Cerebellar nuclear complex (tissue), 1 donor: ENCODE measurements at places on chromosomes 13 and 19.

DNA sequence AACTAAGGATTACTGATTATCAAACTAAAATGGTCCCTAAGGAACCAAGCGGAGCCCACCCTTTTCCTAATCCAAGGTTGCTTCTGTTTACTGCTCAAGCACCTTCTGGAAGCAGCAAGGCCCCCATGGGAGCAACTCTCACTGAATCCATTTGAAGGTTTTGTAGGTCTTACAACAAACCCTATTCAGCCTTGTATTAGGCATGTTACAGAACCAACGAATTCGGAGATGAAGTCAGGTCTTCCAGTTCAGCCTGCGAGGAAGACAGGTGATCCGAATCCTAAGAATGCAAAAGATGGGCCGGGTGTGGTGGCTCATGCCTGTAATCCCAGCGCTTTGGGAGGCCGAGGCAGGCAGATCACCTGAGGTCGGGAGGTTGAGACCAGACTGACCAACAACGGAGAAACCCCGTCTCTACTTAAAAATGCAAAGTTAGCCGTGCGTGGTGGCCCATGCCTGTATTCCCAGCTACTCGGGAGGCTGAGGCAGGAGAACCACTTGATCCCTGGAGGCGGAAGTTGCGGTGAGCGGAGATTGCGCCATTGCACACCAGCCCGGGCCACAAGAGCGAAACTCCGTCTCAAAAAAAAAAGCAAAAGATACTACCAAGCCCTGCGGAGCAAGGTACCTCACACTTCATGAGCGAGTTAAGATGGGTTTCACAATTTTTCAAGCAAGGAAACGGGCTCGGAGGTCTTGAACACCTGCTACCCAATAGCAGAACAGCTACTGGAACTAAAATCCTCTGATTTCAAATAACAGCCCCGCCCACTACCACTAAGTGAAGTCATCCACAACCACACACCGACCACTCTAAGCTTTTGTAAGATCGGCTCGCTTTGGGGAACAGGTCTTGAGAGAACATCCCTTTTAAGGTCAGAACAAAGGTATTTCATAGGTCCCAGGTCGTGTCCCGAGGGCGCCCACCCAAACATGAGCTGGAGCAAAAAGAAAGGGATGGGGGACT, 609 bp downstream of the ZAR1L start:
- no peak for DNase-seq

GRCh38 chr13:109684824-109685202, 101.6 kb downstream of the IRS2 start:
- DNase-seq, result no peak

DNA sequence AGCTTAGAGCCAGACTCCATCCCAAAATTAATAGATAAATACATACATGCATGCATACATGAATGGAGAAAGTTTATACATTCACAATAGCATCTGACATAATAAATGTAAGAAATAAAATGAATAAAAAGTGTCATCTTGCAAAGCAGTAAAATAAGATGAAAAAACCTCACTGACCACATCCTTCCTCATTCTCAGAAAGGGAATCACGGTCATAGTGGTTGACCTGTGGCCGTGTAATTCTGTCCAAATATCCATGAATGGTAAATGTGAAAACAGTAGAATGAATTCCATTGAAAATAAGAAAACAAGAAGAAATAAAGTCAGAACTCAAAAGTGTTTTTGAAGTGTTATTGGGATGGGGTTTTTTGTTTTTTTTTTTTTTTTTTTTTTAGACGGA, 9.8 kb upstream of the CDC42EP5 start:
- no peak for DNase-seq

DNA sequence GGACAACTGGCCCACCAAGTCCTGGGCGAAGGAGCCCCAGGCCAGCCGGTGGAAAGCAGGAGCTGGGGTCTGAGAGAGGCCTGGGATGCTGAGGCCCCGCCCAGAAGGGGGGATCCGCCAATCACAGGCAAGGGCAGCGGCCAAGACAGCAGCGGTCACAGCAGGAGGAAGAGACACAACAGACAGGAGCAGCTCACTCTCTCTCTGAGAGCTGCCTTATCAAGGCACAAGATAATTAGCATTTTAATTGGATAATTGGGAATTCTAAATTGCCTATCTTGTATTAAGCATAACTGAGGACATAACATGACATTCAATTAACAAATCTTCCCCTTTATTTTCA, 46.2 kb downstream of the CEBPG start:
- DNase-seq, result no peak

GRCh38 chr19:795691-796581, 1.3 kb upstream of the PTBP1 start:
- DNase-seq, result no peak

- no peak for DNase-seq
These were observed 23.5 kb upstream of the EBPL start for GRCh38 chr13:49714757-49715156.

DNA sequence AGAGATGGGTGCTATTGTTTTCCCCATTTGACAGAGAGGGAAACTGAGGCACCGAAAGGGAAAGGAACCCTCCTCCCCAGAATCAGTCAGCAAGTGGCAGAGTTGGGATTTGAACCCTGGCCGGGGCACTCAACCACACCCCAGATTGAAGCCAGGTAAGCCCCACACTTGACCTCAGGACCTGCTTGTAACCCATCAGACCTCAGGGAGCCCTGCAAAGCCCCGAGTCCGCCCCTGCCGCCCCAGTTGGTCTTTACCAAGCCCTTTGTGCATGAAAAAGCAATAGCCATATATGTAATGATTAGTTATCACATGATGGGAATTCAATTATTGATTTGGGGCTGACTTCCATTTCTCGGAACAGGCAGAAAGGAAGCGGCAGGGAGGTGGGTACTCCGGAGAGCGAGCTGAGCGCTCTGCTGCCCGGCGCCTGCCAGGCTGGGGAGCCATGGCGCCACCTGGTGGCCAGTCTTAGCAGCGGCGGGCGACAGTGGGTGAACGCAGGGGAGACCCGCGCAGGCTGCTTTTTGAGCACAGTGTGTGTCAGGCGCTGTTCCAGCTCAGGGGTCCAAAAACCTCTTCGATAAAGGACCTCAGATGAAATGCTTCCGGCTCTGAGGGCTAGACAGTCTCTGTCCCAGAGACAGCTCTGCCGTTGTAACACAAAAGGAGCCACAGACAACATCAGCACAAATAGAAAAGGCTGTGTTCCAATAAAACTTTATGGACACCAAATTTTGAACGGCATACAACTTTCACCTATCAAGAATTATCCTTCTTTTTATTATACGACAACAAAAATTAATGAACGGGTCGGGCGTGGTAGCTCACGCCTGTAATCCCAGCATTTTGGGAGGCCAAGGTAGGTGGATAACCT, 82.9 kb upstream of the CACNA1A start:
- peak; percentile 44 for DNase-seq

DNA sequence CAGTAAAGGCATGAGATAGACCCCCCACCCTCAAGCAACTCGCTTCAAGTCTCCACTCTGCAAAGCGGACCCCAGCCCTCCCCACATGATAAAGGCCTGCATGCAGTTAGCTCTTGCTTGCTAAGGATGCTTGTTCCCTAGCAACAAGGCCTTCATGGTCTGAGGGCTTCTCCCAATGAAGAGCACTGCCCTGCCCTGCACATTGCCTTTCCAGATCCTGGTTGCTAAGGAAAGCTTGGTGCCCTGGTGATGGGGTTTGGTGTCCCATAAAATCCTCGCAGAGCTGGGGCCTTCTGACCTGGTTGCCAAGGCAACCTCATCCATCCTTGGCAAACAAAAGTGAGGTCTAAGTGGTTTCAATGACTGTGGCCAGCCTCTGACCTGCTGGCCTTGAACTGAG, 6.0 kb downstream of the DBP start:
- DNase-seq, result no peak

DNA sequence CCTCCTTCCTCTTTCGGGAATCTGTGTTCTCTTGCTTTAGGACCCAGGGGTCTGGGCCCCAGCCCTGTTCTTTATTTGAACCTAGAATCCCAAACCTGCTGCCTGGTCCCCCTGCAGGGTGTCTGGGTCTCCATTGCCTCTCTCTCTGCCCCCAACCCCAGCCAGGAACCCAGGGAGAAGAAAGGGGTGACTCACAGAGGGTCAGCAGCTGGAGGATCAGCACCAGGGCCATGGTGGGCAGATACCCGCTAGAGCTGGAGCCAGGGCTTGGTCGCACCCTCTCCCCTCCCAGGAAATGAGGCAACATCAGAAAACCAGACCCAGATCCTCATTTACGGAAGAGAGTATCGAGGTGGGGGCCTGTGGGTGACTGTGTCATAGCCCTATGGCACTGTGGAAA, at the start of gene OSCAR:
Gene OSCAR, minus strand, starts transcription at position 243 of the 400 bp plus-strand sequence. Its CDS starts 11 bp downstream, at position 232.
- no peak for DNase-seq

DNA sequence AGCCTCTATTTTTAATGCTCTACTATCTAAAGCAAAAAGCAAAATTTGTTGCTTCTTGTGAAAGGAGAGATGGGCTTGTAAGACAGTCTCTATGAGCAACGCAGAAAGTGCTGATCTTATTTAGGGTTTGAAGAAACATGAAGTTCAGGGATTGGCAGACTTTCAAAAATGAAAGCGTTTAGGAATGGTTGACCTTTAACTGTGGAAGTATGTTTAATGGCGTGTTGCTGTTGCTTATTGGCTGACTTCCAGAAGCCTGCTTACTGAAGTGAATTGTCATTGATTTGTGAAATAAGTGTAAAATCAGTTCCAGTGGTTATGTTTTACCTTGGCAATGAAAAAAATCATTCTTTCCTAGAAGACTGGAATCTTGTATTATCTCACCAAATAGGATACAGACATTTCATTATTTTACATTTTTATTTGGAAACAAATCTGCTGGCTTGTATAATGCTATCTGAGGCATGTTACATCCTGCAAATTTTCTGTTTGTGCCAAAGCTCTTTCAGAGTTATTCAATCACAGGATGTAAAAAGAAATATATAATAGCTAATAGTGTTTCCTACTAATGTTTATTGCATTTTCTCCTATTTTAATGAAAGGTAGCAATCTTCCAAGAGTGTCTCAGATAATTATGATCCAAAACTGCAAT, 221.3 kb upstream of the SLITRK6 start:
- no peak for DNase-seq

DNA sequence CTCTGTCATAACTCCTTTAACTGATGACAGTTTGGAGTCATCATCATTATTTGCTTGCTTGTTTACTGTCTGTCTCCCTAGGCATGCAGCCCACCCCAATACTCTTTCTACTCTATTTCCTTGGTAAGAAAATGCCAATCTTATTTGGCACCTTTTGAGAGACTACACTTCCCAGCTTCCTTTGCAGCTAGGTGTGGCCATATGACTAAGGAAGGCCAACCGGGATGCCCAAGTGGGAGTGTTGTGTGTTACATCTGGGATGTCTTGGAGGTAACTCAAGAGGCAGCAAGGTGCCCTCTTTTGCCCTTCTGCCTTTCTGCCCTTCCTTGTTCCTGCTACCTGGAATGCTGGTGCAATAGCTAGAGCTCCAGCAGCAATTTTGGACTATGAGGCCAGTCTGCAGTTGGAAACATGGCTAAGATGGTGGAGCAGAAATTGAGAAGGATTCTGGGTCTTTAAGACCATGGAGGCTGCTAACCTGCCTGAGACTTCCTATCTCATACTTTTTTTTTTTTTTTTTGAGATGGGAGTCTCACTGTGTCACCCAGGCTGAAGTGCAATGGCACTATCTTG, 27.5 kb downstream of the C19orf81 start:
- DNase-seq, result no peak

GRCh38 chr19:5228490-5228889, 112.1 kb downstream of the PTPRS start:
- DNase-seq, result no peak

GRCh38 chr13:65808061-65808460, 1422.1 kb downstream of the PCDH9 start:
- no peak for DNase-seq

DNA sequence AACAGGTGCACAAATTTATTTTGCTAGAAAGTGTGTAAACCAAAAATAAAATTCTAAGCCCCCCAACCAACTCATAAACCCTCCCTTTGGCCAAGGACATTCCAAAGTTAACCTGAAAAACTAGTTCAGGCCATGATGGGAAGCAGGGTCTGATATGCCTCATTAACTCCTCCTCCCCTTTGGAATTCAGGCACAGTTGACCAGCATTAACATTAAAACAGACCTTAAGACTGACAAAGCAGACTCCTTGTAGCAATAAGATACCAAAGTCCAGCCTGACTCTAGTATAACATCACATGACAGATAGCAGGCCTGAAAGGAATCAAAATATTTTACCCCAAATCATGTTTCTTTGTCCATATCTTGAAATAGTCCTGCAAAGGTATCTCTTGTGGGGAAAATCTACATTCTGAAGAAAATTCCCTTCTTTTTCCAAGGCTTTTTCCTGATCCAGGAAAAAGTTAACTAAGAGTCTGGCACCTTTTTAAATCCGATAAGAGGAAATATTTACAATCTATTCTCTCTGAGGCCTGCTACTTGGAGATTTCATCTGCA, 19.7 kb downstream of the NEK5 start:
- no peak for DNase-seq

GRCh38 chr19:45569619-45570421, 14.8 kb downstream of the OPA3 start:
- no peak for DNase-seq

GRCh38 chr19:47102346-47103060, 11.1 kb downstream of the ZC3H4 start:
- DNase-seq, result no peak

DNA sequence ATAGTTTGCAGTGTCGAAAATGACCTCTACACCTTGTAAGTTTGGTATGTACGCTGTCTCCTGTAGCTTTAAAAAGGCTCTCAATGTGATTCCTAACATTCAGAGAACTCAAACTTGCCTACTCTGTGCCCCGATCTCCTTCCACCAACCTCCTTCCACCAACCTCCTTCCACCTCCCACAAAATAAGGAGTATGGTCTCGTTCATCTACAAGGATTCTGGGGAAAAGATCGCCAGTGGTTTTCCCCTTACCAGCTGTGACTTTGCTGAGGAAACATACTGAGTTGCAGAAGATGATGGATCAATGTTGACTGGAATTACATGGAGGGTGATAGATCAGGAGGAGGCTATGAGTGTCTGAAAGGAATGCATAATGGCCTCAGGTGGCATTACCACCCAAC, 16.0 kb downstream of the MYO16 start:
- no peak for DNase-seq

GRCh38 chr13:94778986-94779385, 66.6 kb upstream of the SOX21 start:
- no peak for DNase-seq

DNA sequence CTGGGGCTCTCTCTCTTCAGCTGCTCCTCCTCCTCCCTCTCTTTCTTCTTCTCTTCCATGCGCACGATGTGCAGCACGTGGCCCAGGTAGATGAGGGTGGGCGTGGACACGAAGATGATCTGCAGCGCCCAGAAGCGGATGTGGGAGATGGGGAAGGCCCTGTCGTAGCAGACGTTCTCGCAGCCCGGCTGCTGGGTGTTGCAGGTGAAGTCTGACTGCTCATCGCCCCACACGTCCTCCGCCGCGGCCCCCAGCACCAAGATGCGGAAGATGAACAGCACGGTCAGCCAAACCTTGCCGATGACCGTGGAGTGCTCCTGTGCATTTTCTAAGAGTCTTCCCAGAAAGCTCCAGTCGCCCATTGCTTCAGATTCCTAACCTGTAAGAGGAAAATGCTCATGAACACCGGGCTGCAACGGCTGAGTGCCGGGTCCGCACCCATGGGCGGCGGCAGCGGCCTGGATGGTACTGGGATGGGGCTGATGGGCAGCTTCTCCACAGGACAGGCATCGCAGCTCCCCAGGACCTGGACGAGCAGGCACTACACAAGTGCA, 17.8 kb downstream of the GJA3 start:
- DNase-seq, result no peak

GRCh38 chr19:33629826-33630375, 8.1 kb downstream of the CHST8 start:
- DNase-seq, result no peak
